ENCODE measurements at places on chromosomes 6 and 20. TPM values are rescaled to one million over a fixed set of nuclear protein-coding genes. Genes with fewer than 3 reads are reported as not detected.

DNA sequence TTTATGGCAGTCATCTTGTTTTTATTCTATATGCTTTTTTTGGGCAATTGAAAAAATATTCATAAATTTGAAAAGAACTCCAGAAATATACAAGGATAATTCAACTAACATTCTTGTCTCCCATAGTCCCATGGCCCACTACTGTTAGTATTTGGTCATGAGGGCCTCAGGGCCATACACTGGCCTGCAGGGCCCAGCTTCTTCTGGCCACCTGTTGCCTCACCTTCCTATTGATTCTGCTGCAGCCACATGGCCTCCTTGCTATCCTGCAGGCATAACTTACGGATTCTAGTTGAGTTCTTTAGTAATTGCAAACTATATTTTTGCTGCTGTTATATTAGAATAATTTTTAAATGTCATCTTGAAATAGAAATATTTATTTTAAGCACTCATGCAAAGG is 72.6 kb downstream of the SCAND1 start:
- DNase-seq: no peak

GRCh38 chr20:25532971-25533391 is 52.4 kb downstream of the NINL start:
- no peak for DNase-seq

The USP49 gene
- total RNA-seq: 3.1 TPM

- DNase-seq: no peak
Observed at GRCh38 chr6:62367601-62368000, 81.6 kb upstream of the KHDRBS2 start.

DNA sequence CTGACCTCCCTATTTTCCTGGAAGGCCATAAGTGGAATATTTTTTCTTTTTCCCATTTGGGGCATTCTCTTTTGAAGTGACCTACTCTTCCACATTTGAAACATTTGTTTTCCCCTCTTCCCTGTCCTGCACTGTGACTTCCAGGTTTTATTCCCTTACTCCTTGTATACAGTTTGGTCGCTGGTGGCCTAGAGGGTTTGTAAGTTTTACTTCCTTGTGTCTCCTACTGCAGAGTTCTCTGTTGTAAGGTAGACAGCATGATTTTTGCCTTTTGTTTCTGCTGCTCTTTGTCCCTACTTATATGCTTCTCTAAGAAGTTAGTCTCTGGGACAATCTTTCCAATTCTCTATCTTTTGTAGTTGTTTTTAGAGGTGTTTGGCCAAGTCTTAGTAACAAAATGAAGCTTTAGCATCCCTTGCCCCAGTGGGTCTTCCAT is 7.4 kb upstream of the ZNFX1 start:
- DNase-seq: no peak

DNA sequence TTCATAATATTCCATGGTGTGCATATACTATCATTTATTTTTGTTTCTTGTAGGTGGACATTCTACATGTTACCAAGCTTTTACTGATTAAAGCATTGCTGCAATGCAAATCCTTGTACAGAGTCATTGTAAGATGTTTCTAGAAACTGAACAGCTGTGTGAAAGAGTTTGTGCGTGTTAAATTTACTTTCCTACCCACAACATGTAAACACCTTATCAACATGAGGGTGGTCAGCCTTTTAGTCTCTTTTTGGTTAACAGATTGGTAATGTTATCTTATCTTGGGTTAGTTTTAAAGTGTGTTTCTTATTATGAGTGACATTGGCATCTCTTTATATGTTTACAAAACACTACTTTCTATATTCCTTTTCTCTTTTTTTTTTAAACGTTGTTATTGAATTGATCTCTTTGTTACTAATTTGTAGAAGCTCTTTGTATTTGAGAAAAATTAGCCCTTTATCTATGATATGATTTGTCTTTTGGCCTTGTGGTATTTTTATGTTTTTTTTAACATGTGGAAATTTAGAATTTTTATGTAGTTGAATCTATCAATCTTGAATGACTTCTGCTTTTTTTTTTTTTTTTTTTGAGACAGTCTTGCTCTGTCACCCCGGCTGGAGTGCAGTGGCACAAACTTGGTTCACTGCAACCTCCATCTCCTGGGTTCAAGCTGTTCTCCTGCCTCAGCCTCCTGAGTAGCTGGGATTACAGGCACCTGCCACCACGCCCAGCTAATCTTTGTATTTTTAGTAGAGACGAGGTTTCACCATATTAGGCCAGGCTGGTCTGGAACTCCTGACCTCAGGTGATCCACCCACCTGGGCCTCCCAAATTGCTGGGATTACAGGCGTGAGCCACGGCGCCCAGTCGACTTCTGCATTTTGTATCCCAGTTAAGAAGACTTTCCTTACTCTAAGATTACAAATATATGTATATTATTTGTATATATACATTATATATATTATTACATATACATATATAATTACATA is 112.1 kb downstream of the TCP11 start:
- DNase-seq: no peak

The OLIG3 gene
- total RNA-seq: not detected

The HCRTR2 gene
- total RNA-seq: not detected

The MAP3K5 gene
- 25.7 TPM for total RNA-seq

The LIN28B gene
- total RNA-seq: not detected

GRCh38 chr6:157867155-157867559 is 44.1 kb downstream of the SNX9 start:
- no peak for DNase-seq

- DNase-seq: no peak
Observed at GRCh38 chr6:3379482-3380060, 77.3 kb downstream of the SLC22A23 start.

DNA sequence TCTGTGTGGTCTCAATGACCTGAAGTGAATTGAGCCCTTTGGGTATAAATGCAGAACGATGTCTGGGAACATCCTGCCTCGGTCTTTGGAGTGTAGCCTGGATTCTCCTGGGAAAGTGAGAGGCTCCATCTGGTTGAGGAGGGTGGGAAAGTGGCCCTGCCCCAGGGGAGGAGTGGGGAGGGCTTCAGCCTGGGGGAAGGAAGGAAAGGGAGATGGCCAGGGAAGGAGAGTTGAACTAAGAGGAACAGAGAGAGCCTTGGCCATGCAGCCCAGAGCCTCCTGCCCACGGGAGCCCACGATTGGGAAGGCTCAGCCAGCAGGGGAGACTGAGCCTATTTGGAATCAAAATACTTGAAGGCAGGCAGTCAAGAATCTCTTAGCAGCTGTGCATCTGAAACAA is 2.3 kb upstream of the EPB41L1 start:
- DNase-seq: no peak

DNA sequence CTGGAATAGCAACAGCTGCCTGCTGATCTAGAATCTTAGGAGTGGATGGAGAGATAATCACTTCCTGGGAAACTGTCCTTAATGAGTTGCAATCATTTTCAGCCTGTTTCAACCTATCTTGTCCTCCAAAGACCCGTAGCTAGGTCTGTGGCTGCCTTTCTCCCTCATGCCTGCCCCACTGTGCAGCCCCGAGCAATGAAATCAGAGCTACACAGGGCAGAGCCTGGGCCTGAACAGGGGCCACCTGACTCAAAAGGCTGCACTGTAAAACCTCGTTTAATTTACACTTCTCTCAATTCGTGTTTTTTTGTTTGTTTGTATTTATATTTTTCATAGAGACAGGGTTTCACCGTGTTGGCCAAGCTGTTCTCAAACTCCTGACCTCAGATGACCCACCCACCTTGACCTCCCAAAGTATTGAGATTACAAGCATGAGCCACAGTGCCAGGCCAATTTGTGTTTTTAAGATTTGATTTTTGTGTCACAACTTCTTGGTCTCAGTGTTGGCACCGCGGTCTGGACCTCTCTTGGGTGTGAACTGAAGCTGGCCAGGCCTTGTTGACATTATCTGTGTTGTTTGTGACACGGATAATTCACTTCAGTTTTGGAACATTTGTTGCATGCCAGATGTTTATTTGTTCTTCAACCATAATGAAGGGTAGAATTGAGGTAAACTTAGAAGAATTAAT is 21.5 kb downstream of the GGTLC1 start:
- DNase-seq: no peak

GRCh38 chr6:30970946-30971345 is 12.6 kb upstream of the MUC21 start:
- no peak for DNase-seq

The PLAGL1 gene
- 10.0 TPM for total RNA-seq

The TMEM170B gene
- total RNA-seq: 3.2 TPM

DNA sequence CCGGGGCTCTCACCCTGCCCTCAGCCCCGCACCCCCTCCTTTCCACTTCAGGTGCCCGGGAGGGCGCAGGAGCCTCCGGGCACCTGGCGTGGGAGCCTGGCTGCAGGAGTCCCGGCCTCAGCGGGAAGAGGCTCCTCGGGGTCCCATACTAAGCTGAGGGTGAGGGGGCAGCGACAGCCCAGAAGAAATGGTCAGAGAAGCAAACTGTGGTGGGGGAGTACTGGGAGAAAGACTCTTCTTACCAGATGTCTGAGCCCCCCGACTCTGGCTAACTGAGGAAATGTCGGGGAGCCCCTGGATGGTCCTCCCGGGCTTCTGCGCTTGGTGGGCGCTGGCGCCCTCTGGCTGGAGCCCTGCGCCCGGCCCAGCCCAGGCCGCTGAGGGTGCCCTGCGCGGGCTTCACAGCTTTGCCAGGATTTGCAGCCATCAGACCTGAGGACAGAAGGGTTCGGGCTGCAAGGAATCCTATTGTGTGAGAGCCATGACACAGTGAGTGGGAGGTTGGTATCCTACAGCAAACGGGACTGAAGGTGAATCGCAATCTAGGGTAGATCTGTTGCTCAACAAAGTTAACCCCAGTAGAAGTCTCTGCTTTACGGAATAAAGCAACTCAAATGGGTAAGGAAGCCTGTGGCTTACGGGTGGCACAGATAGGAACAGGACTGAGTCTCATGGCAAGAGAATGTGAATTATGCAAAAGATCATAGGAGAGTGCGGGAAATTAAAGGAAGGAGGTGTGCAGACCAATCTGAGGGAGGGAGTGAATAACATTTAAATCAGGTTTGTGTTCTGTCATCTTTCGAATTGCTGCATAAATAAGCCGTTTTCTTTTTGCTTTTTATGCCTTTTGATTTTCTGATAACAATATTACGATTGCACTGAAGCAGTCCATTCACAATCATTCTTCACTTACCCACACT is 639 bp upstream of the RCAN2 start:
- peak; percentile 8 for DNase-seq

- DNase-seq: no peak
Observed at GRCh38 chr6:107129370-107129925, 14.1 kb upstream of the BEND3 start.

DNA sequence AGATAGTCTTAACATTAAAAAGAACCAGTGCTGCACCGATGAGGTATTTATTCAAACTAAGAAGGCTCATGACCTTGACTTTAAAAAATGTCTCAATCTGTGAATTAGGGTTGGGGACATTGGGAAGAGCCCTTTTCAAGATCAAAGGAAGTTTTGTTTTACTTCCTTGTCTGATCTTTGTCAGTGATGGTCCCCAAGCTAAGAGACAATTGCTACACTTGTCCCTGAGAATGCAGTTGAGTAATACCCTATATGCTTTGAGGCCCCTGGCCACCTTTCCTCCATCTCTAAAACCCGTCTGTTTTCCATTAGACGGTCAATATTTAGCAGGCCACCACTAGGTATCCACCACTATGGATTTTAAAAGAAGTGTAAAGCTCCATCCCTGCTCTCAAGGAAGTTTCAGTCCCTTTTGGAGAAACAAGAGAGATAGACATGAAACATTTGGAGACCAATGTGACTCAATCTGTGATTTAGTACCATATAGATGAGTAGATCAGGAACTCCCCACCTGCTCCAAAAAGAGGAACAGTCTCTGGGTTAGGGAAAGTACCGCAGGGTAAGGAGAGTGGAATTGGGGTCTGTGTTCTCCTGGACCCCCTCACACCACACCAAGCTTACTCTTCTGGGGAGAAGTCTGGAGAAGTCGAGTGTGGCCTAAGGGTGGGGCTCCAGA is 99.1 kb upstream of the ISM1 start:
- DNase-seq: no peak

The NOX3 gene
- total RNA-seq: not detected

GRCh38 chr6:43275801-43276576 is 22.1 kb upstream of the SLC22A7 start:
- DNase-seq: no peak

GRCh38 chr20:38094373-38094891 is 60.9 kb downstream of the RPRD1B start:
- peak; percentile 7 for DNase-seq

DNA sequence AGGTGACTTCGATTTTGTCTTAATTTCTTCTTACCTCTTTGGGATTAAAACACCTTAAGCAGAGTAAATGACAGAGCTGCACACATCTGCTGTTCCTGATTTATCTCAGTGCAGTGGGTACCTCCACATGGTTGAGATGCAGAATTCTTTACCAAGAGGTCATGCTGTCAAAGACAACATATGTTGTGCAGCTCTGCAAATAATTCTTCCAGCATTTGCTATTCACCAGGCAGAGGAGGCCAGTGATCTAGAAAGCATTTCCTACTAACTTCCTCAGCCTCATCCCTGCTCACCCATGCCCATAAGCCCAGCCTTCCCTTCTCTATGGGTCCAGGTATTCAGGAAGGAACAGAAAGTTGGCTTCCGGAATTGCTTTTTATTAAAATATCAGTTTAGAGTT is 109.3 kb downstream of the THBS2 start:
- no peak for DNase-seq

DNA sequence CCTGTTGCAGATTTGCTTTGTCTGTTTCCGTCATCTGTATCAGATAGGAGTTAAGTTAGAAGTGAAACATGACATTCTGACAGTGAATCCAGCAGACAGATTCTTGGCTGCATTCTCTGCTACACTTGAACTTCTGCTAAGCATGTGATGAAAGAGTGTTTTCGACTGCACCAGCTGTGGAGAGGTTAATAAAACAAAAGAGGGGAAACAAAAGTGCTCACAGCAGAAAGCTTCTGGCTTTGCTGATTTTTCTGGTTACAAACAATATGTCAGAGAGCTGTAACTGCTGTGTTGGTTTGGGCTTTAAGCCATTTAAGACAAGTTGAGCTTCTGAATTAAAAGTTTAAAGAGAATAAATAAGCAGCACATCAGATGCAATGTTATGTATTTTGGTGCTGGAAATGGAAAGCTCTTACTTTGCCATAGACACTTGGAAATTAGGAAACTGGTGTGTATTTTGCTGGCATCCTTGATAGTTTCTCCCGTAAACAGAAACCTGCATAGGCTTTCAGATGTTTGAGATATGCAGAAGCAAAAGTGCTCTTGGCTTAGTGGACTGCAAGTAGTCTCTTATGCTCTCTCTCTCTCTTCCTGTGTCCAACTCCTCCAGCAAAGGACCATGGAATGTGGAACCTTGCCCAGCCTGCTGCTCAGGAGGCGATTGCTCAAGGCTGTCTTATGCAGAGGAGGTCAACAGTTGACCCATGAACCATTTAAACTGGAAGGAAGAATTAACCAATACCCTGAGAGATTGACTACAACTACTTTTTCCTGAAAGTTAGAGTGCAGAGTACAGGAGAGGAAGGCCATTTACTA is 104.9 kb downstream of the RPS12 start:
- DNase-seq: no peak

The RIMS4 gene
- total RNA-seq: not detected
